ENCODE measurements at places on chromosomes 4 and X. TPM values are rescaled to one million over a fixed set of nuclear protein-coding genes. Genes with fewer than 3 reads are reported as not detected.

PAGE5 gene
- total RNA-seq, result not detected

RNF175 gene
- not detected for total RNA-seq

PNMA6A gene
- total RNA-seq, result 2.1 TPM

RNF212 gene
- 8.2 TPM for total RNA-seq

AKAP17A gene
- total RNA-seq, result 55.5 TPM

CENPE gene
- total RNA-seq, result 0.26 TPM

ZNF330 gene
- 19.8 TPM for total RNA-seq

SH2D1A gene
- total RNA-seq, result 0.52 TPM

RIPPLY1 gene
- not detected for total RNA-seq

AFF2 gene
- 2.1 TPM for total RNA-seq

PPP3CA gene
- 20.8 TPM for total RNA-seq

SCARB2 gene
- total RNA-seq, result 74.5 TPM

CT45A5 gene
- total RNA-seq, result not detected

BANK1 gene
- 1.0 TPM for total RNA-seq

GPR82 gene
- 0.52 TPM for total RNA-seq

GPR34 gene
- 4.9 TPM for total RNA-seq

APLN gene
- not detected for total RNA-seq

PCDH7 gene
- total RNA-seq, result 3.3 TPM

ZFP92 gene
- total RNA-seq, result 0.33 TPM

UBA6 gene
- 12.5 TPM for total RNA-seq

MAGEB6B gene
- total RNA-seq, result not detected

AKAP4 gene
- total RNA-seq, result not detected

TLR2 gene
- 15.8 TPM for total RNA-seq

PRDM8 gene
- 5.9 TPM for total RNA-seq

MAP7D2 gene
- under 0.01 TPM for total RNA-seq

CT45A2 gene
- not detected for total RNA-seq

Data from body of pancreas (tissue), 4 donors.